Immature natural killer cell (primary cell): ENCODE measurements at places on chromosomes 7 and 10.

- no peak for DNase-seq
These were observed 2.5 kb downstream of the PSMA2 start for GRCh38 chr7:42929449-42929848.

DNA sequence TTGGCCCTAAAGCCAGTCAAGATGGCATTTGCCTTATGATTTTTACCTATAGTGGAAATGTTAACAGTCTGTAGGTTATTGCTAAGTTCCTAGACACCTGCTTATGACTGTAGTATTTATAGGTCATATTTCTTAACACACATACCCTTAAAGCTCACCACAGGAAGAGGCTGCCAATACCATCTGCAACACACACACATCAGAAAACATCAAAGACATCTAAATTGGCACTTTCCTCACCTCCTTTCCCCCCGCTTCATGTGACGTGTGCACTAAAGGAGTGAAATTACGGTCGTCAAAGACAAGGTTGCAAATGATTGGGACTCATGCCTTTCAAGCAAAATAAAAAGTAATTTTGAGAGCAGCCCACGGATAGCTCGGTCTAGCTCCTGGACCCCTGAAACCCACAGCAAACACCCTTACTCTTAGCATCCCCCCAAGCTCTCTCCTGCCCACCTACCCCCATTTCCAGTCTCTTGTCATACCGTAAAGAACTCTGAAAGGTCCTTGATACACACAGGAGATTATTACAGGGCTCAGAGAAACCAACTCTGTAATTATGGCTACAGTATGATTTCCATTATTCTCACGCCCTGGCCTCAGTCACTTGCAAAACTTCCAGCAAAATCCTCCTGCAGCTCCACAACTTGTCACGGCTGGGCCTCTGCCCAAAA, 90.5 kb downstream of the PLXNA4 start:
- DNase-seq, result peak; percentile 87

- DNase-seq, result no peak
These were observed 59.1 kb upstream of the SMNDC1 start for GRCh38 chr10:110363572-110364411.

DNA sequence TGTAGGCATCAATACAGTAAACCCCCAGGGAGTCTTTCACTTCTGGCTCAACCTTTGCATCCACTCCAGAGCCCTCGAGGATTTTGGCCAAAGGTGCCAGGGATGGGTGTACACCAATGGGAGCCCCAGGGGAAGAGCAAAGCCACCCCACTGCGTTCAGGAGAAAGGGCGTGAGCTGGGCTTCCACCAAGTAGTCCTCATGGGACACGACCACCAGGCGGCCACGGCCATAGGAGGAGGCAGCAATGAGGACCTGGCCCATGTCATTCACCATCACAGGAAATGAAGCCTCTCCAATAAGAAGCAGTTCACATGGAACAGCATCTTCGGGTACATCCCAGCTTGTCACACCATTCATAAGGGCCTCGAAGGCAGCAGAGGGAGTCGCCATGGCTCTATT, 25.8 kb downstream of the TCAF1 start:
- DNase-seq, result no peak

DNA sequence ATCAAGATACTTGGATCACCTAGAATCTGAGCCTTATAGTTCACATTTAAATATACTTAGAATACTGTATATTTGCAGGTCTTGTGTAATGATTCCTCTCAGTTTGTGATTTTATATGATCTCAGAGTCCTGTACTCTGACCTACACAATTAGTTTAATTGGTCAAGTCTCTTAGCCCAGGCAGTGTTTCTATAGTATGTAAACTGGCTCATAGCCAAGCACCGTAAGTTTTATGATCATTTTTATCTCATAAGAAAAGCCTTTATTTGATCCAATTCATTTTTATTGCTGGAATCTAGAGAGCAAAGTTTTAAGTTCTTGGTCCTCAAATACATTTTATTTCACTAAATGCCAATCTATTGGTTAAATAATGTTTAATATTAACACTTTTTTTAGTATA, 242.2 kb downstream of the MALRD1 start:
- DNase-seq, result no peak

GRCh38 chr10:128471151-128471550, 344.9 kb upstream of the MKI67 start:
- no peak for DNase-seq

- DNase-seq, result no peak
These were observed 10.7 kb downstream of the SUV39H2 start for GRCh38 chr10:14889318-14889717.

GRCh38 chr10:119807960-119808697, 64.5 kb downstream of the MCMBP start:
- no peak for DNase-seq

- DNase-seq, result no peak
These were observed 1.8 kb downstream of the SLC12A9 start for GRCh38 chr7:100854146-100854895.
